ENCODE measurements at places on chromosomes 5 and 9.
A peak's percentile ranks its signal among the peaks of the same experiment; 100 is the strongest.

- DNase-seq, result no peak
Observed at GRCh38 chr9:89437772-89438171, 60.1 kb downstream of the SEMA4D start.

- DNase-seq, result no peak
Observed at GRCh38 chr5:144142824-144143162, 27.7 kb downstream of the YIPF5 start.

DNA sequence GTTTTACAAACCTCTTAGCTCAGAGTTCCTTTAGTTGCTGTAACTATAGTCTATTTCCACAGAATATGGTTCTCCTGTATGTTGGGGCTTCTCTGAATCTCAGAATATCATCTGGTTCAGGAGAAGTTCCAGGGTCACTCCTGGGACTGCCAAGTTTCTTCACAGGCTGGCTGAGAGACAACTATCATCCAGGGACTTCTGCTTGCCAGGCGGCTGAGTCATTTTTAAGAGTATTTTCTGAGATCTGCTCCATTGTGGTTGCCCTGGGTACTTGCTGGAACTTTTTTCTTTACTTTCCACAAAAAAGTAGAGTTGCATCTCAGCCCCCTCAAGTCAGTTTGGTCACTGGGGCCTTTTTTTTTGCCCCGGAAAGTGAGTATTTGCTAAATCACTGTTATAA is 566.5 kb downstream of the LRRC70 start:
- no peak for DNase-seq

DNA sequence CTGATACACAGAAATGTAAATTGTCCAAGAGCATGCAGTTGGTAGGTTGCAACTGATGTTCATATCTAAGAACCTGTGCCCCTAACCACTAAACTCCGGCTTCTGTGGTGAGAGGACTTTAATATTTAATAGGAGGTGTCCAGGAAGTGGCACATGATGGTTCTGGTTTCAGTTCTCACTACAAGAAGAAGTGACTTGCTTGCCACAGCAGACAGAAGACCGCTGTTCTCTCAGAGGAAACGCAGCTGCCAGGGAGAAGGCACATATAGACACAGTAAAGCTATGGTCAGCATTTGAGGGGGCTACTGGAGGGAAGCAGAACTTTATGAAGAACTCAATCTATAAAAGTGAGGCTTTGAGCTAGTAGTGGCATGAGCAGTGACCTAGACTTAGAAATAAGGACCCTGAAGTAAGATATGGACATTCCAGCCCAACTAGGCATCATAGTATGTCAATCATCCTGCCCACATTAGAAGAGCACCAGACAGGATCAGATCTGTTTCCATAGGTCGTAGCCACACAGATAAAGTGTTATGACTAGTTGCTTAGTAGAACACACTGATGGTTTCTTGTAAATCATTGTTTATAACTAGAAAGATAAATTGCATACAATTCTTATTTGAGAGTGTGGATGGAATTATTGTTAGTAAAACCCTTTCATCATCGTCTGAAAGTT is 36.4 kb upstream of the DAB2 start:
- DNase-seq, result no peak

GRCh38 chr9:23771746-23772384 is 54.2 kb downstream of the ELAVL2 start:
- DNase-seq, result peak; percentile 9

DNA sequence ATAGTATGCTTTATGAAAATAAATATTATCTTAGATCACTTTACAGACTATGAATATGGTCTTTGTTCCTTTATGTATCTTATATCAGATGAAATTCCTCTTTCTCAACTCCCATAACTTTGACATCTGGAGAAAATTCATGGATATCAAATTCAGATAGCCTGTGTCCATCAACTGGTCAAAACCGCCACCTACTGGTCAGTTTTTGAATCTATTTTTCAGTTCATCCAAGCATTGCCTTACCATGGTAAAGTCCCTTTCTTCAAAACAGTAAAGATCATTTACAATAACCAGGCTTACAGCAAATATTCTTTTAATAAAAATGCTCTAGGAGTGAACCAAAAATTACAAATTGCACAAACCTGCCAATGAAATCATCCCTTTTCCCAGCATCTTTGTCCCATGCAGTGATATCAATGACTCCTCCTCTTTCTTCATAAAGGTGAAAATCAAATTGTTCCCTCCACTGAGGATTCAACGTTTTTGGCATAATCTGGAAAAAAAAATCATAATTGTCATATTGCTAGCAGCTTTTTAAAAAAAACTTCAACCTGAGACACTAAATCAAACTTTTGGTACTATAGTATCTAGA is 290.5 kb downstream of the SLF1 start:
- DNase-seq, result peak; percentile 55

- peak; percentile 55 for DNase-seq
Observed at GRCh38 chr5:39578887-39579497, 154.2 kb upstream of the DAB2 start.

DNA sequence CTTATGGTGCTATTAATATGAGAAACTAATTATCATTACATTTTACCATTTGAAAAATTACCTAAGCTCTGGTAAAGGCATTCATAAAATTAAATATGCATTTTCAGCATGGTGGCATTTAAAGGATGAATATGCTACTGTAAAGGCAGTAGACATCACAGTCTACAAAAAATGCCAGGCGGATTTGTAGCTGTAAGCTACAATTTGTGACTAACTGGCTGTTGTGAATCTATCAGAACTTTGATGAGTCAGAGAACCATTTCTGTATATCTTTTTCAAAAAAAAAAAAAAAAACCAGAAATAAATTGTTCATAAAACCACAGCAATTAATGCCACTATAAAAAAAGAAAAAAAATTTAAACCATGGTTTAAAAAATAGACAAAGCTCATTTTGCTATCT is 186.3 kb downstream of the NFIB start:
- DNase-seq, result no peak

DNA sequence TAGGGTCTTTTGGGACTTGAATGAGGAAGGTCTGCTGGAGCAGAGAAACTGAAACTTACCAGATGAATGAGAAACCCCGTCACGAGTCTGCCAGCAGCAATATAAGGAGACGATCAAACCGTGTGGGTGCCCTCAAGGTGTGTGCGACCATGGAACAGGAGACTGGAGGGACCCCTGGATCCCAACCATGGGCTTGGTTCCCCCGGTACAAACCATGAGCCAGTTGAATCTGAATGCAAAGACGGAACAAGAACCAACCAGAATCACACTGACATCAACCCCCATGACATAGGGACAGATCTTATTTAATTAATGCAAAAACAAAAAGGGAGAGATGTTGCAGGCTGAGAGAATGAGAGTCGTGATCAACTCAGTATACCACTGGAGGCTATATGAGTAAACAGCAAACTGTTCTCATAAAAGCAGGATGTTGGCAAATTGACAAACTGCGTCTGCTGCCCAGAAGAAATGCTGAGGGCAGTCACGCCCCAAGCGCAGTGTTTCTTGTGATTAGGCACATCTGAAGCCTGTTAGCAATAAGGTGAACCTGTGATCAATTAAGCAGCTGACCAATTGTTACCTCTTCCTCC is 475.5 kb upstream of the ACO1 start:
- DNase-seq, result no peak

- peak; percentile 97 for DNase-seq
Observed at GRCh38 chr9:33139421-33140228, 27.5 kb downstream of the B4GALT1 start.

- DNase-seq, result no peak
Observed at GRCh38 chr9:18638371-18639249, 164.7 kb downstream of the ADAMTSL1 start.

- no peak for DNase-seq
Observed at GRCh38 chr9:128495296-128495695, 9.2 kb upstream of the GLE1 start.

- DNase-seq, result no peak
Observed at GRCh38 chr5:67222243-67223025, 25.8 kb upstream of the CD180 start.

- DNase-seq, result peak; percentile 10
Observed at GRCh38 chr5:168578538-168579487, at the start of gene PANK3. Gene PANK3 (minus strand): TSS chr5:168579368. CDS start chr5:168579283, 85 bp downstream.

GRCh38 chr5:97534166-97534565 is 351.1 kb upstream of the RIOK2 start:
- peak; percentile 87 for DNase-seq

DNA sequence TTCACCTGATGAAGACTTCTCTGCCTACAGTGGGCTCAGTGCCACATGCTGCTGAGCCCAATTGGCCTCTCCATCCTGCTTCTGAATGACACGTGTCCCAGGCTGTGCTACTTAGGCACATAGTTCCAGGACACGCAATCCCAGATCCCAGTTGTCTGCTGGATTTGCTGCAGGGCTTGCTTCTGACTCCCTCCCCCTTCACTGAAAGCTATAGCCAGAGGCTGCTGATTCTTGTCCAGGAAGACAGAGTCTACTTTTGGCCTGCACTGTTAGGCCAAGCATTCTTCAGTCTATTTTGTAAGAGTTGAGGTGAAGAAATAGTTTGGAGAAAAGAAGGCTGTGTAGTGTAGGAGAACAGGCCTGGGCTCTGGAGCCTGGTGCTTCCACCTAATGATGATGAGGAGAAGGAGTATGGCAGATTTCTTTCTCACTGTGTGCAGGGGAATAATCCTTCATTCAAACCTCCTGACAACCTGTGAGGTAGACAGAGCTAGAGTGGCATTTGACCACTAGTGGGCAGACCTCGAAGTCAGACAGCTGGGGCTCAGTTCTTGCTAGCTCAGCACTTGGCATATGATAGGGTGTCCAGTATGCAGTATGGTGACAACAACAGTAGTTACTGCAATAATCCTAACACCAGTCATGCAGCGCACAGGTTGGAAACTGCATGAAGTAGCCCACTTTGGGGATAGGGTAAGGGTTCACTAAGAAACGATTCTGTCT is 19.5 kb upstream of the ASPN start:
- DNase-seq, result no peak

- no peak for DNase-seq
Observed at GRCh38 chr9:135813671-135814290, 93.6 kb downstream of the CAMSAP1 start.

DNA sequence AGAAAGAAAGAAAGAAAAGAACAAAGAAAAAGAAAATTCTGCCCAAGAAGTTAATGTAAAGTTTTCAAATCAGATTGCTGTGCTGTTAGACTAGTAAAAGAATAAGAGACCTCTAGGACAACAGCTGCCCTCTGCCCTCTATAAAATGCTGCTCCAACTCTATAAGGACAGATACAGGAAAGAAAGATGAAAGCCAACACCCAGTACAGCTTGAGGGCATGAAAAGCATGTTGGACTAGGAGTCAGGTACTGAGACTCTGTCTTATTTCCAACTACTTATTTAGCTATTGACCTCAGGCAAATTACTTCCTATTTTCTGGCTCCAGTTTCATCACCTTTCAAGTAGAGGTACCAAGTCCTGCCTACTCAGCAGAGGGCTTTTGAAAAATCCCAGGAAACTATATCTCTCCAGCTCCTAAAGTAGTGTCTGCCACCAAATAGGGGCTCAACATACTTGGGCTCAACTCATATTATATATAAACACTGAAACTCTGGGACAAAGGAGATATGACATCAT is 5.7 kb downstream of the HBEGF start:
- DNase-seq, result no peak

DNA sequence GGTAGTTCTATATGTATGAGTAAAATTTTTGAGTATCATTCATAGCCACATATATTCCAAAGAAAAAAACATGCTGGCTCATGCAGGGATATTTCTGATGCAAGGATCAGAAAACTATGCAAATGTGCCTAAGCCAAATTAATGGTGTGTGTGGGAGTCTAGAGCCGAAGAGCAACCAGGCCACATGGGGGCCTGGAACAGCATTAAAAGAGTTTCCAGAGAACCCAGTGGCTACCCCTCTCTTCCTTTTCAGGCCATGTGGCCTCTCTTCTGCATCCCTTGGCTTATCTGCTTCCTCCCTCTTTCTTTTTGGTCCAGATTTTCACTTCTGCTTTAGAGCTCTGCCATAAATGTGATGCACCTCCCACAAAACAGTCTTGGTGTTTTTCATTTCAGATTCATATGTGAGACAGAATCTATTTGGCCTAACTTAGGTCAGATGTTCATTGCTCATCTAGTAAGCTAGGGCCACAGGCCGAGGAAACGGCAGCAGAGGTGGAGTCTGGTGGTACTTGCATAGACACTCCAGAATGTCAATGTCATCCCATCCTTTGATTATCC is 300.0 kb downstream of the SH3GL2 start:
- no peak for DNase-seq

DNA sequence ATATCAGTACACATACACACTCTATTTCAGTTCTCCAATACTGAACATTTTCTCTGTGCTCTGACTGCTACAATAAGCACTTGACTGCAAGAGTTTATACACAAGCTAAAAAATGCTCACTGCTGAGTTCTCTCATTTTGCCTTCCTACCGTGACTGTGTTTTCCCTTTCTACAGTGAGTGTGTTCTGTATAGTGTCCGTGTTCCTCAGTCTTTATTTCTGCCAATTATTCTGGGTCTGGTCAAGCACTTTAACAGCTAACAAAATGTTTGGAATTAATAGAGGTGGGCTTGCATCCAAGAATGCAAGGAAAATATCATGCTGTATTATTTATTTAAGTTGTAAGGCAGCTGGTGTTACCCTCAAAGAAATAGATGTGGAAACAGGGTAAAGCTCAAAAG is 217.0 kb upstream of the NREP start:
- DNase-seq, result peak; percentile 28

- no peak for DNase-seq
Observed at GRCh38 chr9:101037430-101037829, 8.9 kb downstream of the PLPPR1 start.

DNA sequence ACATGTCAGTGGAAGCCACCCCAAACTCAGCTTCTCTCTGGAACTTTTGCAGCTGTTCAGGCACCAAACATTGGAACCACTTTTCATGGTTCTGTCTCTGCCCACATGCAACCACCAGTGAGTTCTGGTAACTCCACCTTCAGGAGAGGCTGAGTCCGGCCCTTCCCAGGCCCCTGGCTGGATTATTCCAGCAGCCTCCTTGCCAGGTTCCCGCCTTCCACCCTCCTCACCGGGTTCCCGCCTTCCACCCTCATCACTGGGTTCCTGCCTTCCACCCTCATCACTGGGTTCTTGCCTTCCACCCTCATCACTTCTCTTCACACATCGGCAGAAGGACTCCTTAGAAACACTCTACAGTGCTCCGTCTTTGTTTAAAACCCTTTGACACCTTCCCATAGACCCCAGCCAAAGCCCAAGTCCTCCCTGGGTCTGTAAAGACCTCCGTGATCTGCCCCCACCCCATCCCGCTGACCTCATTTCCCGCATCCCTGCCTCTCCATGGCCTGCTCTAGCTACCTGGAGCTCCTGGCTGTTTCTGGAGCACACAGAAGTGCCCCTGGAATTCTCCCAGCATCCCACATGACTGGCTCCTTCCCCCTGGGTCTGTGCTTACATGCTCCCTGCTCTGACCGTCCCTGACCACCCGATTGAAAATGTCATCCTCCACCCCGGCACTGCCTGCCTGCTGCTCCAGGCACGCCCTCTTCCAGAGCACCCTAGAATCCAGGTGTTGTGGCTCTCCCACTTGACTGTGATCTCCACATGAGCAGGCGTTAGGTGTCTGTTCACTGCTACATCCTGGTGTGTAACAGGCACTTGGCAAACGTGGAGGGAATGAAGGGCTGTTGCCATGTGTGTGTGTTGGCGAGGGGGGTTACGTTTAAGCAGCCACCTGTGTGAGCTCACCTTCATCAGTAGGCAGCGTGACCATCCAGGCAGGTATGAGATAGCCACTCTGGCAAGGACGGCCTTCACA is 17.7 kb downstream of the ROPN1L start:
- no peak for DNase-seq
